Activated T-helper 9 cell treated with anti-CD3 and anti-CD28 coated beads, Interleukin-2, amount 50 U/mL, for 16 hours (primary cell): ENCODE measurements at places on chromosomes 7 and 10.

DNA sequence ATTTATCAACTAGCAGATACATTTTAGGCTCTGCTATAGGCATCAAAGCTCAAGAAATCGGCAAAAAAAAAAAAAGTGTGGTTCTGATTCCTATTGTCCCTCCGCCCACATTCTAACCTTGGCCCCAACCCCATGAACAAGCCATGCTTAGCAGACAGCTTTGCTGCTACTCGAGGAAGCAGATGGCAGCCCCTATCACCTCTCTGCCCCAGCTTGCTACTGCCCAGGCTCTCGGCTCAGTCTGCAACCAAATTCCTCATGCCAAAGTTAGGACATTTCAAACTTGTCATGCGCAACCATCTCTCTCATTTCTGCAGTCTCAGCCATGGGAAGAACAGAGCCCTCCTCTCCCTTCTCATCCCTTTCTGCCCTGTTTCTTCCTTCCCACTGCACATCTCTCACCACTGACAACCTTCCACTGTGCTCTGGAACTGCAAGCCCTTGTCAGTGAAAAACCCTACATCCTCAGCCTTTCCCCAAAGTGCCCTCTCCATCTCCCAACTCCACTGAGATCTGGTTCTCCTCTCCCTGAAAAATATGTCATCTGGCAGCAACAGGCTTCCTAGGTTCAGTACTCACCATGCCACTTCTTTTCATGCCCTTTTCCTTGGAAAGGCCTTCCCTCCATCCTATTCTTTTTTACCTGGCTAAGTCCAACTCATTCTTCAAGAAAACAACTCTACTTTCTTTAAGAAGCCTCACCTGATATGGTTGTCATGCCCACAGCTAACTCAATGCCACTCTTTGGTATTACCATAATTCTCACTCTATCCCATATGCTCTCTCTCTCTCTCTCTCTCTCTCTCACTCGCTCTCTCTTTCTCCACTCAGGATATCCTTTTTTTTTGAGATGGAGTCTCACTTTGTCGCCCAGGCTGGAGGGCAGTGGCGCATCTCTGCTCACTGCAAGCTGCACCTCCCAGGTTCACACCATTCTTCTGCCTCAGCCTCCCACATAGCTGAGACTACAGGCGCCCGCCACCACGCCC is 60.1 kb upstream of the FHIP2A start:
- DNase-seq: no peak

DNA sequence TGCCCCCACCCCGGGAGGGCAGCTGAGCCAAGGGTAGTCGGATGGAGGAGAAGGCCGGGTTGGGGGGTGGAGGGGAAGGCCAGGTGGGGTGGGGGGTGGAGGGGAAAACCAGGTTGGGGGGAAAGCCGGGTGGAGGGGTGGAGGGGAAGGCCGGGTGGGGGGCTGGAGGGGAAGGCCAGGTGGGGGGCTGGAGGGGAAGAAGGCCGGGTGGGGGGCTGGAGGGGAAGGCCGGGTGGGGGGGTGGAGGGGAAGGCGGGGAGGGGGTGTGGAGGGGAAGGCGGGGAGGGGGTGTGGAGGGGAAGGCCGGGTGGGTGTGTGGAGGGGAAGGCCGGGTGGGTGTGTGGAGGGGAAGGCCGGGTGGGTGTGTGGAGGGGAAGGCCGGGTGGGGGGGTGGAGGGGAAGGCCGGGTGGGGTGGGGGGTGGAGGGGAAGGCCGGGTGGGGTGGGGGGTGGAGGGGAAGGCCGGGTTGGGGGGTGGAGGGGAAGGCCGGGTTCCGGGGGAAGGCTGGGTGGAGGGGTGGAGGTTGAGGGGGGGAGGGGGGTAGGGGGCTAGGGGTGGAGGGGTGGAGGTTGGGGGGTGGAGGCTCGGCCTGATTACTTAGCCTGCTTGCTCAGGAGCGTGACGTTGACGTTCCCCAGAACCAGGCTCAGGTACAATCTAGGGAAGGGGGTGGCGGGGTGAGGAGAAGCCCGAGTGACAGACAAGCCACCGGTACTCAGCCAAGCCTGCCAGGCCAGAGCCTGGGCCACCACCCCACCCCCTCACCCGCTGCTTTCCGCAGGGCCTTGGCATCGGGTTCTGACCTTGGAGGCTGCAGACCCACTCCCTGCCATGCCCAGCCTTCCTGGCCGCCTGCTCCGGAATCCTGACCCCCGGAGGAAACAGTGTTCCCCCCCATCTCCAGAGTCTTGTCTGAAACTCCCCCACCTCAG is 5.6 kb downstream of the TMEM120A start:
- DNase-seq: no peak

GRCh38 chr10:8830876-8831275 is 776.4 kb downstream of the GATA3 start:
- no peak for DNase-seq

GRCh38 chr10:116626815-116627214 is 6.1 kb downstream of the PNLIPRP2 start:
- DNase-seq: no peak

GRCh38 chr10:11240641-11241040 is 223.0 kb downstream of the CELF2 start:
- DNase-seq: no peak

- DNase-seq: no peak
Measured at GRCh38 chr7:102395592-102395872, 631 bp upstream of the PRKRIP1 start.
